ENCODE measurements at places on chromosomes 16 and 17.

DNA sequence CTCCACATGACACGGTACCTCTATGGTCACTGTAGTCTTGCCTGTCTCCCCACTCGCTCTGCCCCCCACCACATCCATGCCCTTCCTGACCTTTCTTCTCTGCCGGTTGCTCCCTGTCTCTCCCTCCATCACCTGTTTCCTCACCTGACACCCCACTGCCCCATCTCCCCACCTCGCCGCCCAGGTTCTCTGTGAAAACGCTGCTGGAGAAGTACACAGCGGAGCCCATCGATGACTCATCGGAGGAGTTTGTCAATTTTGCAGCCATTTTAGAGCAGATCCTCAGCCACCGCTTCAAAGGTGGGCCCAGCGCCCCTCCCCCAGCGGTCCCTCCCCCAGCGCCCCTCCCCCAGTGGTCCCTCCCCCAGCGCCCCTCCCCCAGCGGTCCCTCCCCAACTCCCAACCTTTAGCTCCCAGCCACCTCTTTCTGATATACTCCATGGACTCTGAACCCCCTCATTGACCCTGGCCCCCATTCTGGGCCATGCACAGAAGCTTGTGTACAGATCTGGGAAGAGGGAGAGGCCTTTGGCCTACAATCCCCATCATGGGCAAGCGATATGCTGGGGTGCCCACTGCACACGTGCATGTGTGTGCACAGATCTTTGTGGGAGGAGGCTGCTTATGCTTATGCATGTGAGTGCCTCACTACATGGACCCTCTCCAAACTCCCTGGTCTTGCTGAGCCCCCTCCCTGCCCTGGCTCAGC, 4.1 kb downstream of the RUNDC3A start:
- DNase-seq: no peak

- no peak for DNase-seq
Observed at GRCh38 chr17:77145612-77146245, 5.0 kb downstream of the SEC14L1 start.

GRCh38 chr17:14859542-14859941, 405.6 kb downstream of the PMP22 start:
- DNase-seq: no peak

- no peak for DNase-seq
Observed at GRCh38 chr17:82613283-82614094, 34.8 kb downstream of the WDR45B start.

GRCh38 chr16:76456016-76456415, 178.8 kb downstream of the CNTNAP4 start:
- no peak for DNase-seq
